ENCODE measurements at places on chromosomes 5 and 9.

DNA sequence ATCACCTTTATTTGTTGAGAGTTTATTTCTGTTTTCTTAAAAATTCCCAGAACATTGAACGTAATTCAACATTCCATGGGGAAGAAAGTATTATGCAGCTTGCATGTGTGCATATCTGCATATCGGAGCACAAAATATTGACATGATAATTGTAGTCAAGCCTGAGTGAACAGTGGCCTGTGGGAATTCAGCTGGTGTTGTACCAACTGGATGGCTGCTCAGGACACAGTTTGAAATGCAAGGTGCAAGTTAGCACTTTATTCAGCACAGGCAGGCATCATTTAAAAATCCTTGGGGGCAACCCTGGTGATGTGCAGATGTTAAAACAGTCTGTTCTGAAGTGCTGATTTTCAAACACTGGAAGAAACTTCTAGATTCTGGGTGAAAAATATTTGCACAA lies 82.4 kb downstream of the CNTLN start:
- no peak for DNase-seq

- no peak for DNase-seq
Observed at GRCh38 chr5:160293901-160294561, 18.3 kb downstream of the CCNJL start.

GRCh38 chr9:105681724-105682123 lies 12.6 kb upstream of the TMEM38B start:
- no peak for DNase-seq

GRCh38 chr5:155616779-155617392 lies 603.3 kb downstream of the KIF4B start:
- peak; percentile 19 for DNase-seq

- DNase-seq, result no peak
Observed at GRCh38 chr5:155049569-155050383, 36.2 kb downstream of the KIF4B start.

DNA sequence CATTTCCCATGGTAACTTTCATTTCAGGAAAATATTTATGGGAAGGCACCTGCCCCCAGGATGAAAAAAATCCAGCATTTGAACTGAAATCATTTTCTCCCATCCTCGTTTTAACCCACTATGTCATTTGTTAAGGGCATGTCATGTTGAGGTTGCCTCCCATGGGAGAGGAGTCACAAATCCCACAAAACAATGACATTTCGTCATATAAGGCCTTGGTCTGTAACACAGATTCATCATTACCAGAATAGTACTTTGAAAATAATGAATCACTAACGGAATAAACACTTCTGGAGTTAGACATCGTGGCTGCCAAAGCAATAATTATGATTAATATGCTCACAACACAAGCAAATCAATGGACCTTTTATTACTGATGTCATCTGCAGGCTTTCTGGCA lies 274.1 kb downstream of the NDUFS4 start:
- DNase-seq, result no peak

- DNase-seq, result no peak
Observed at GRCh38 chr5:30592833-30593232, 600.7 kb upstream of the CDH6 start.

GRCh38 chr9:98255061-98255577 lies 330 bp downstream of the TBC1D2 start:
- DNase-seq, result peak; percentile 37

DNA sequence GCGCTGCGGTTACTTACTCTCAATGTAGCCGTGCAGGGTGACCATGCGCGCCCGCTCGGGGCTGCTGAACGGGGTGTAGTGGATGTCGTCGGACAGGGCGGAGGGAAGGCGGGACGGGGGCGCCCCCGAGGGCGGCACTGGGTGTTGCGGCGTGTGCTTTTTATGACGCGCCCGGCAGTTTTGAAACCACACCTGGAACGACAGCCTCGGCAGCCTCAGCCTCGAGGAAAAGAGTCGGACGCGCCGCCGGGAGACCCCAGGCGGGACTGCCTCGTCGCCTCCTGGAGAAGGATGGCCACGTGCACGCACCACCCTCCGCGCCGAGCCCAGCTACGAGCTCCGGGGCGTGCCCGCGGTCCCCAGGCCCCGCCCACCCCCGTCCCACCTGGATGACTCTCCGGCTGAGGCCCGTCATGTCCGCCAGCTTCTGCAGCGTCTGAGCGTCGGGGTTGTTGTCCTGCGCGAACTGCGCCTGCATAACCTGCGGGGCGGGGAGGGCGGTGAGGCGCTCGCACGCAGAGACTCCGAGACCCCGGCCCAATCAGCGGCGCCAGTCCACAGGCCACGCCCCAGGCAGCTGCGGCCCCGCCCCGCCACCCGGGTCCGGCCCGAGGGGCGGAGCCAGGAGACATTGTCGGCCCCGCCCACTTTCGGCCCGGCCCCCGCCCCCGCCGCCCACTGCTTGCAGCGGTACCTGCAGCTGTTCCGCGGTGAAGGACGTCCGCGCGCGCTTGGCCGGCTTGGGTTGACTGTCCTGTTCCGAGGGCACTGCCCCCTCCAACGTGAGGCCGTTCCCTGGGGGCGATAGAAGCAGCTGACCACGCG lies 15.0 kb downstream of the LHX6 start:
- no peak for DNase-seq

- DNase-seq, result no peak
Observed at GRCh38 chr5:129345213-129345924, 114.7 kb upstream of the ADAMTS19 start.

GRCh38 chr9:129027224-129027684 lies 877 bp downstream of the SH3GLB2 start:
- DNase-seq, result no peak

DNA sequence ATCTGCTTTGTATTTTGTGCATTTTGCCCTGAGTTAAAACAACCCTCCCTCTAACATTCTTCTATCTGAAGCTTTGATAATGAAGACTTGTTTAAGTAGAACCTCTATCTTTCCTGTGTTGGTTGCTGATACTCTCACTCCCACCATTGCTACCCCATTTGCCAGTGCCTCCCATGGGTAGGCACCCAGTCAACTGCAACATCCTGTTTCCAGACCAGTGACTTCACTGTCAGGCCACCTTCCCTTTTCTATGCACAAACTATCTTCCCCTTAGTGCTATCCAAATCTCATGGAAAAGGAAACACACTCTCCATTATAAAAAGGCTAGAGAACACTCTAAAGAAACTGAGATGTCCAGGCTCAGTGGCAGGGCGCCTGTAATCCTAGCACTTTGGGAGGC lies 5.6 kb upstream of the IARS1 start:
- no peak for DNase-seq
